Mesendoderm (in vitro differentiated cells): ENCODE measurements at places on chromosomes 2 and 18.

- DNase-seq: no peak
These were observed 7.0 kb upstream of the CAVIN2 start for GRCh38 chr2:191853843-191854242.

DNA sequence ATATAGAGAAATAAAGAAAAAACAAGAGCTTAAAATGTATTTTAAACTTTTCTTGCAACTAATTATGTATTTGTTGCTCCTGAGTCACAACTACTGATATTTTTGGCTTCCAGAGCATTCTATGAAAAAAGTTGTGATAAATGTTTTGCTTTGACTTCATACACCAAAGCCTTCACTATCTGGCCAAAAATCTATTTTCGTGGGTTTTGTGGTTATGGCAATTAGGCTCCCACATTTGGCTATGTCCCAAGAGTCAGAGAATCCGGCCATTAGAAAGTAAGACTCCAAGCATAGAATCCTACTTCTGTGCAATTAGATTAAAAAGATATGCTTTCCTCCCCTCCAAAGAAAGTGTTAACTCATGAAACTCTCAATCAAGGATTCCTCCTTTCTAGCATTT, 1456.1 kb upstream of the ACVR2A start:
- DNase-seq: no peak

GRCh38 chr2:110755491-110756078, 23.2 kb downstream of the ACOXL start:
- no peak for DNase-seq

DNA sequence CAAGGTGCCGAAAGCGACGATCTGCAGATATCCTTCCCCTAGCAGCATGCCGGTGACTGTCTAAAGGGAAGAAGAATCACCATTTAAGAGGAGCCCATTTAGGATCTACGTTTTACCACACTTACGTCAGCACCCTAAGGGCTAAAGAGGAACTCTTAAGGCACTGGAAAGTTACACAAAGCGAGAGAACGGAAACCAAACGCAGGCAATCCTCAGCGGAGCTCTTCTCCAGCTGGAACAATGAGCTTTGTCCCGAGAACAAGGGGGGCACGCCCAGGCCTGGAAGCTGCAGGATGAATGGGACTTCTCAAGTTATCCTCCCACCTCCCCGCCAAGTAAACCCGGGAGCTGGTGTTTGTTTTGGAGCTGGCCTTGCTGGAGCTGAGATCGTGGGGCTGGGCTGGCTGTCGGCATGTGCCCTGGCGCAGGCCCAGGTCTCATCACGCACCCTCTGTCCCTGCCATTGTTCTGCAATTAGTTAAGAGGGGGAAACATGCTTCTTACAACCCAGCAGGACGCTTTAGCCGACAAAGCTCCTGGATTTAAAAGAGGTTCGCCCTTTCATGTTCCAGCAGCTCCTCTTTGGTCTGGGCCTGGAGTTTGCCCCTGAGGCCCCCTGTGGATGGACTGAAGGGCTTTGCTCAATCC, 36.4 kb downstream of the PXDN start:
- DNase-seq: peak; percentile 98

DNA sequence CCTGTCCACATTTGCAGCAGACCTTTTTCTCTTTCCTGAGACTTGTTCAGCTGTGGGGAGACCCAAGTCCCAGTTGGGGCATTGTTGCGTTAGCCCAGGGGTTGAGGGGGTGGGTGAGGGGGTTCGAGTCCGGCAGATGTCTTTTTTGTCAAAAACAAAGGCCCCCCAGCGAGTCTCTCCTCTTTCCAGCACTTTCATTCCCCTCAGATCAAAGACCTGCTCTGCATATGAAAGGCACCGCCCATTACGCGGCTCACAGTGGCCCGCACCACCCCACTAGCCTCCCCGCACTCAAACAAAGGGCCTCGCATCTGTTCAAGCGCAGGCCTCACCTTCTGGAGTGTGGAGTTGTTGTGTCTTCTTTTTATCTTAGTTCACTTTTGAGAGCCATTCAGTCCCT, 25.2 kb downstream of the TRABD2A start:
- DNase-seq: no peak

DNA sequence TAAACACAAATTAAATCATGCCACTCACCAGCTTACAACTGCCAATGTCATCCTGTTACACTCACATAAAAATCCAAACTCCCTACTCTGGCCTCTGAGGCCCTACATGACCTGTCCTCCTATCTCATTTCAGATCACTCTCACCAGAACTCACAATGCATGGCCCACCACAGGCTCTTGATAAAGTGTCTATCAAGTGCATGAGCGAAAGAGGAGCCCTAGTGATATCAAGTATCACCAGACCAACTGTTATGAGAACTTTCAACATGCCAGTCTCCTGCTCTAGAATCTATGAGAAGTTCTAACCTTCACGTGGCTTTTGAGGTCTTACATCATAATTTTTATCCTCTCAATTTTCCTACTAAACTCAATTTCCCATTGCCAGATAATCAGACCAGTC, 76.4 kb upstream of the CD226 start:
- DNase-seq: peak; percentile 51

- DNase-seq: peak; percentile 69
These were observed 54.0 kb upstream of the GPR45 start for GRCh38 chr2:105187531-105187930.

- peak; percentile 54 for DNase-seq
These were observed 97.9 kb upstream of the ZNF516 start for GRCh38 chr18:76592981-76593381.

GRCh38 chr2:16686641-16687040, 21.0 kb upstream of the CYRIA start:
- DNase-seq: no peak

DNA sequence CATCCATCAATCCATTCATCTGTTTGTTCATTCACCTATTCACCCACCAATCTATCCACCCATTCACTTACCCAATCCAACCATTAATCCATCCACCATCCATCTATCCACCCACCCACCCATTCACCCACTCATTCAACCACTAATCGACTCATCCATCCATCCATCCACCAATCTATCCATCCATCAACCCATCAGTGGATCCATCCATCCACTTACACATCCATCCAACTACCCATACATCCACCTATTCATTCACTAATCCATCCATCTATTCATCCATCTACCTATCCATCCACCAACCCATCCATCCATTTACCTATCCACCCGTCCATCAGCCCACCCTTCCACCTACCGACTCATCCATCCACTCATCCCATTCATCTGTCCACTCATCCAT, 11.3 kb downstream of the MYO7B start:
- no peak for DNase-seq

GRCh38 chr2:183179156-183179555, 54.9 kb downstream of the NUP35 start:
- DNase-seq: peak; percentile 16

- peak; percentile 61 for DNase-seq
These were observed 128.1 kb downstream of the GLI2 start for GRCh38 chr2:120863661-120864320.

GRCh38 chr2:202377207-202377761, 1.2 kb downstream of the BMPR2 start:
- DNase-seq: no peak

- DNase-seq: peak; percentile 9
These were observed 551.0 kb upstream of the LRATD1 start for GRCh38 chr2:14081521-14081920.

DNA sequence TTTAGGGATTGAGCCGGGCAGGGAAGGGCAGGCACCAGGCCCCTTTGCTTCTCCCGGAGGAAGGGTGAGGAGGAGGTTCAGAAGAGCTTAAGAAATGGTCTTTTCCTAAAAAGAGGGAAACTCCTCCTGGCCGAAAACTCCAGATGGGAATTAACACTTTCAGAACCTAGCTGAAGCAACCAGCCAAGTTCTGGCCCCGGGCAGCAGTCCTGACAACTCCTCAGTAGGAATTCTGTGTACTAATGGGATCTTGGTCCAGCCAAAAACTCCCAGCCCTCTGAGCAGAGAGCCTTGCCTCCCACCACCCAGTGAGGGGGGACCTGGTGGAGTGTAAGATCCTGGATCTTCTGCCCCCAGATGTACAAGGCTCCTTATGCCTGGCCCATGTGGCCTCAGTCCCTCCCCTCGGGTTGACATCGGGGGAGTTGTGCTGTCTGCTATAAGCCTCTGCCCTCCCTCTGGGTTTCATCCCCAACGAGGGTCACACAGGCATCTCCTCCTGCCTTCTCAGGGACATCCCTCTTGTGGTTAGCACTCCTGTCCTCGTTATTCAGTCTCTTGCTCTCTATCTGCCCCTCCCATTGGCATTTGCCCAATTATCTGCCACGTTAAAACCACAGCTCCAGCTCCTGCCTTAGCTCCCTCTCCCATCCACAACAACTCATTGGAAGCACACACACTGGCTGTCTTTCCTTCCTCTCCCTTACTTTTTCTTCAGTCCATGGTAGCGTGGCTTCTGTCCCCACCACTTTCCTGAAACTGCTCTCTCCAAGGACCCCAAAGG, 184.6 kb downstream of the CYP26B1 start:
- no peak for DNase-seq

GRCh38 chr2:219309278-219309677, at the start of gene PTPRN:
TSS of gene PTPRN (minus strand) at chr2:219309401. CDS start at chr2:219309332, 69 bp downstream.
- DNase-seq: peak; percentile 87

- DNase-seq: no peak
These were observed 120.2 kb downstream of the CLIP4 start for GRCh38 chr2:29235411-29235810.

DNA sequence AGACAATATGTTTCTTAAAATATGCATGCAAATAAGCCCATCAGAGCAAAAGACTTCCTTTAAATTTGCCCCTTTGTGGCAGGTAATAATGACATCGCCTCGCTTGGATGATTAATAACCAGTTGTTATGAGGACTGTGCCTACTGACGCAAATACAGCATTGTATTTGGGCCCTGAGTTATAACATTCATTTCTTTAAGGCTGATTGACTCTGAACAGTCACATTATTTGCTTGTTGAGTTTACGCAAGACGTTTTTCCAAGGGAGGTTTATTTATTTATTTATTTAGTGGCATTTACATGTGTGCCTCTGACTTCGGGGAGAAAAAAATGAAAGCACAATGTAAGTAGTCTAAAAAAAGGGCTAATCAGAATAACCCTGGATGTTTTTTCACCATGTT, 88.3 kb downstream of the SLC8A1 start:
- no peak for DNase-seq

GRCh38 chr2:199862788-199863187, 11.8 kb upstream of the FTCDNL1 start:
- no peak for DNase-seq

- peak; percentile 69 for DNase-seq
These were observed 758 bp downstream of the RIF1 start for GRCh38 chr2:151410485-151410834.

- no peak for DNase-seq
These were observed 104.5 kb downstream of the ZEB2 start for GRCh38 chr2:144415386-144415785.

DNA sequence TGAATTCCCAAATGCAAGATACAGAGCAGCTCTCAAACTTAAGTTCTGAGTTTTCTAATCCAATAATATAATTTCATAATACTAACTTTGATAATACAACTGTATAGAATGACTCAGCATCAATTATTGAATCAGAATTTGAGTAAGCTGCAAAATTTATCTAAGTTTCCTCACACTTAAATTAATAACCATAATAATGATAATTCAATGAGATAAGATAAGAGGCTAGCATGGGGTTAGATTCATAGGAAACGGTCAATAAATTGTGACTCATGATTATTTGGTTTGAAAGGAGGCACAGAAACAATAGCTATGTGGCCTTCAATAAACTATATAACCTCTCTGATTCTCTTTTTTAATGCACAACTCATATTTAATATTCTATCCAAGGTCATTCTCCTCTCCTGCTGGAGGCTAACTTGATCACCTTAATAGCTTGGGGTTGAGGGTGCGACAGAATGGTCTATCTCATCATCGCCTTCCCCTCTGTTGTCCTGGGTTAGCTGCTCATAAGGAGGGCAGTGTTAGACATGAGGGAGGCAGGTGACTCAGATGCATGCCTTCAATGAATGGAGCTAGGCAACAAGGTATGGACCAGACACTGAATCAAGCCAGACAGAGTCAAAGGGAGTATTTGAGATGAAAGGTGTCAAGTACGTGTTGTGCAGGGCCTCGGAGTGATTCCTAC, 36.2 kb upstream of the BMP10 start:
- DNase-seq: no peak

- no peak for DNase-seq
These were observed 213.8 kb downstream of the BCL2 start for GRCh38 chr18:63105636-63106316.

DNA sequence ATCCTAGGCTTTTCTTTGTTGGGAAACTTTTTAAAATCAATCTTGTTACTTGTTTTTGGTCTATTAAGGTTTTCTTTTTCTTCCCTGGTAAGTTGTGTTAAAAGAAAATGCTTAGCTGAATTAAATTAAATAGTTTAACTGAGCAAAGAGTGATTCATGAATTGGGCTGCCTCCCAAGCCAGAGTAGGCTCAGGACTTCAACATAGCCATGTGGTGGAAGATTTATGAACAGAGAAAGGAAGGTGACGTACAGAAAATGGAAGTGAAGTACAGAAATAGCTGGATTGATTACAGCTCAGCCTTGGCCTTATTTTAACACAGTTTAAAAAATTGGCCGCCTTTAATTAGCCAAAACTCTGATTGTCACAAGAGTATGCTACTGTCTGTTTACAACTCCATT, 27.9 kb upstream of the GALNT5 start:
- DNase-seq: no peak

DNA sequence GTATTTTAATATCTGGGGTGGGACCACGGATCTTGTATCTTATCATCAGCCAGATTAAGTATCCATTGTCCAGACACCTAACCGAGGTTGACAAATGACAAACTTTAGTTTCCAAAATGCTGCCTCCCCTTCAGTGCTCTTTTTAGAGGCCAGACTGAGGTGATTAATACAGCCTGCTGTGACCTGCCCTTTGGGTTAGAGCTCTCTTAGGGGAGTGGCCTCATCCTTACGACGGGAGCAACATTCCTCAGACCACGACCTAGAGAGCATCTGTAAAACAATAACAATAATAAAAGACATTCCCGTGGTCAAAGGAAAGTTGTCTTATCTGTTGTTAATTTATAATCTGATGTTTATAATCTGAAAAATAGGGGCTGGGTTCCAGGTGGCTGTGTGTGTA, 405.3 kb downstream of the LPIN1 start:
- DNase-seq: no peak

GRCh38 chr2:159362816-159363251, 76.3 kb upstream of the WDSUB1 start:
- DNase-seq: no peak

DNA sequence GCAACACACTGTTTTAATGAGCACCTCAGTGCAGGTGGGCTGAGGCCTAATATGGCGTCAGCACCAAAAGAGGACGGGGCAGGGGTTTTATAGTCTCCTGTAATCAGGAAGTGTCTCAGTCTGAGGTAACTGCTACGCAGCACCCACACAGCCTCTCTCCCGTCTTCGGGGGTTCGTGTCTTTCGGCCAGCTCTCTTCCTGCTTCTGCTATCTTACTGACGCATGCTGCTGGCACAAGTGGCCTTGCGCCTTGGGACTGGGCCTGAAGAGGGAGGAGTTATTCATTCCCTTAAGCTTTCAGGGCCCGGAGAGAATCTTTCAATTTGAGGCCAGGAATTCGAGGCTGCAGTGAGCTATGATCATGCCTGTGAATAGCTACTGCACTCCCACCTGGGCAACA, 14.5 kb upstream of the PAPOLG start:
- DNase-seq: no peak
